AG10803 (cell line): ENCODE measurements at places on chromosomes 7 and 10.

DNA sequence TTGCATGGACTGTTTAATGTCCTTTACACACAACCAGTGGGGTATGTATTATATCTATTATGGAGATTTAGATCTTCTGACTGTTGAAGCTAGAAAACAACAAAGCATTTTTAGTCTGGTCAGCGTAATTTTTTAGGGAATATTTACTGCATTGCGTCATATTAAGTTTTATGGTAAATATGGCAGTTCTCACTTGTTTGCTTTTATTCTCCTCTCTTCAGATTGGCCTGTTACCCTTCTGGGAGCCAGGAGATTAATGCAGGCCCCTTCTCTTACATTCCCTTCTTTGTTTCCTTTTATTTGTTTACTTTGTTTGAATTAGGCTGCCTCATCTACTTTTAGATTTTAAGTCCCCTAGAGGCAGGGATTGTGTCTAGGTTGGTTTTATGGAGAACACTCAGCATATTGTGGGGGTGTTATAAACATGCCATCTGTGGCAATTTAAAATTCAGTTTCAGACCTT is 13.8 kb downstream of the UBE2D1 start:
- no peak for DNase-seq

- DNase-seq: no peak
These were observed 109.2 kb upstream of the AGK start for GRCh38 chr7:141441837-141442627.

- DNase-seq: peak; percentile 75
These were observed 127.9 kb upstream of the PRSS58 start for GRCh38 chr7:142385491-142386340.

- DNase-seq: no peak
These were observed 1155.2 kb upstream of the AUTS2 start for GRCh38 chr7:68442931-68443631.

- DNase-seq: no peak
These were observed 492.0 kb upstream of the AKR1E2 start for GRCh38 chr10:4334015-4334414.

DNA sequence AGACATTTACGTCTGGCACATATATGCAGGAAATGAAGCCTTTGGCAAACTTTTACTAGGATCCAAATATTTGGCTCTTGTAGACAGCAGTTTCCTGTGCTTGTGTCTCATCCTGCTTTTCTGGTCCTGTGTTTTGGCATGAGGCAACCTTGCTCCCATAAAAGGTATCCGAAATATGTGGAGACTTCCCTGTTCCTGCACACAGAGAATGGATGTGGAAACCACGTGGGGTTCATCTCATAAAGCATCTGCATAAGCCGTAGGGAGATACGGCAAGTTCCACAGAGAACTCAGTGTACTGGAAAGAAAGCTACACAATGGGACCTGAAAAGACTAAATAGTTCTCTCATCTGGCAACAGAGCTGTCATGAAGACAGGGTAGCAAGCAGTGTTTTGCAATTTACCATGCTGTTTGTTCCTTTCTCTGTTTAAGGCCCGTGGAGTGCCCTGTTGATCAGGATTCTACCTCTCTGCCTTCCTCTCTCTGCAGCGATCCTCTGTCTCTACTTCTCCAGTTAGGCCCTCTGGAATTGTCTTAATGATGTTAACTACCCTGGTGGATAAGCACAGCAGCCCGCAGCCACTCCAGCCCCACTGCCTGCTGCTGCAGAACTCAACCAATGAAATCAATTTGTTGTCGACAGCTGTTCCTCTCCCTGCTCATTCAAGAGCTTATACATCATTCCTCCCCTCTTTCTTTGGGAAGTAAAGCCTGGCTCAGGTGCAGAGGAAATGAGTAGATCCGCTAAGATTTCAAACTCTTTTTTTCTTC is 293.6 kb downstream of the CSTF2T start:
- DNase-seq: peak; percentile 61

DNA sequence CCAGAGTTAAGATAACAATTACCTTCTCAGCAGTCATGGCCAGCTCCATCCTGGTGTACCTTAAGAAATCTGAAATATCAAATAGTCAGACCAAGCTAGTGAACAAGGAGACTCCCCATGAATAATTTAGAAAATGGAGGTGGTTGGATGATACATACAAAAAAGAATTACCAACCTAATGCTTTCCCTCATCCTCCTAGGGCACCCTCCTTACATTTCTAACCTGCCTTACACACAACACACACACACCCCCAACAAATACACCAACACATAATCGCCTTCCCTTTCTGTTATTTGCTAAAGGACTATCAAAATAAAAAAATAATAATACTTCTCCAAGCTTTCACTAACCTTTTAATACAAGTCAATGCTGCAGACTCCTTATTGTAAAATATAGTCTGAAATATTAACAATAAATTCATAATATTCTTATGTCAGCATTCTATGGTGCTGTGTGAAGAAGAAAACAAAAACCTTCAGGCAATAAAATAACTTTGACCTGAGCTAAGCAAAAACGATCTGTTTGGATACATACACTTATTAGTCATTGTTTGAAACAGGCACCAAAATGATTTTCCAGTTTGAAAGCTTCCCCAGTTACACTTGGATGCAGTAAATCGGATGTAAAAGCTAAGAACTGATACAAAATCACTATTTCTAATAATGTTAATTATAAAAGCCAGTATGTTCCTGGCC is 3.4 kb downstream of the TWIST1 start:
- no peak for DNase-seq

DNA sequence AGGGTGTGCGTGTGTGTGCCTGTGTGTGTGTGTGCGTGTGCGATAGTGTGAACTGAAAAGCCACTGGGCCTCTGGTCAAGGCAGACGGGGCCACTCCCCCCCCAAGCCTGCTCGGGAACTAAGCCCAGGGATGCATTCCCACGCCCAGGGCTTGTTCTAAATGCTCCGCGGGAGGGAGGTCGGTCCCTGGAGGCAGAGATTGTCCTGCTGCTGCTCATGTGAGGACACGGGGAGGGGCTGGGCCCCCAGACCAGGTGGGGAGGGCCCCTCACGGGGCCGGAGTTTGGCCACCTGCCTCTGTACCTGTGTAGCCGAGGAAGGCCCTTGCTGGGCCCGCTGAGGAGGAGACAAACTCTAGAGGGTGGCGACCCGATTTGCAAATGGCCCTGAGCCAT is 93.9 kb downstream of the PDGFA start:
- no peak for DNase-seq
